ENCODE measurements at places on chromosomes 11 and 22.
A peak's percentile ranks its signal among the peaks of the same experiment; 100 is the strongest.

- no peak for DNase-seq
Measured at GRCh38 chr11:33177676-33178336, 16.5 kb upstream of the CSTF3 start.

DNA sequence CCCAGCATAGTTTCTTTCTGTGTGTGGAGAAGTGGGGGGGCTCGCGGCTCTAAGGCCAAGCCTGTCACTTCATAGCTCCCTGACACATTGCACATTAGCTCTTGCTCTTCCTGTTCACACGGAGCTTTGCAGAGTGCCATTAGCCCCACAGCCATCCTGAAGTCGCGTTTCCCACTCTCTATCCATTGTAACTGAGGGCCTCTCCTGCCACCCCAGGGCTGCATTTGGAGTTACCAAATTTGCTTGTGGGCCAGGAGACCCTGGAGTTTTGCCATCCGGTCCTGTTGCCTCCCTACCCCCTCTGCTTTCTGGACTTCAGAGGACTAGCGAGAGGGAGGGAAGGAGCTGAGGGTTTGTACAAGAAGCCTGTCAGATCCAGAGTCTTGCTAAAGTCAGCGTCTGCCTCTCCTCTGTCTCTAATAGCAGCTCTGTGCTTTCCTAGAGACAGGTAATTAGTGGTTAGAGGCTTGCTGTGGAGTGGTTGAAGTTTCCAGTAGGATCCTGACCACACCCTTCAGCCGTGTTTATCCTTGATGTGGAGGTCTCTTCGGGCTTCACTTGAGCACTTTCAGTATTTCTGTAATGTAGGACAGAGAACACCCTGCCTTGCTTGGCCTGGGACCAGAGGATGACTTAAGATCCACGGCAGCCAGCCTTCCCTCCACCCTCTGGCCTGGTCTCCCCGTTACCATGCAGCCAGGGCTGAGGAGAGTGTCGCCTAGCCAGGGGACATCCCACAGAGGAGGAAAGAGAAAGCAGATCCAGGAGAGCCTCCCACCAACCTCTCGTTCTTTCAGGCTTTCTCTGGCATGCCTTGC is 14.1 kb downstream of the DCPS start:
- no peak for DNase-seq

DNA sequence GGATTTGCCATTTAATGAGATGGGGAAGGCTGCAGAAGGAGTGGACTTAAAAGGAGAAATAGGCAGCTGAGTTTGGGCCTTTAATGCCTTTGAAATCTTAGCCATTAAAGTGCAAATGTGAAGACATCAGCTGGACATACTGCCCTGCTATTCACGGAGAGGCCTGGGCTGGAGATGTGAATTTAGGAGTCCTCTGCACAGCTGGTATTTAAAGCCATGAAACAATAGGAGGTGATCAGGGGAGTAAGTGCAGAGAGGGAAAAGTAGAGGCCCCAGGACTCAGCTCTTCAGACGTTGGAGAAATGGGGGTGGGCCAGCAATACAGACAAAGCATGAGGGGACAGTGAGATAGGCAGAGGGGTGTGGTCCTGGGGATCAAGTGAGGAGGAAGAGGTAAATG is 16.6 kb downstream of the SLC3A2 start:
- no peak for DNase-seq

DNA sequence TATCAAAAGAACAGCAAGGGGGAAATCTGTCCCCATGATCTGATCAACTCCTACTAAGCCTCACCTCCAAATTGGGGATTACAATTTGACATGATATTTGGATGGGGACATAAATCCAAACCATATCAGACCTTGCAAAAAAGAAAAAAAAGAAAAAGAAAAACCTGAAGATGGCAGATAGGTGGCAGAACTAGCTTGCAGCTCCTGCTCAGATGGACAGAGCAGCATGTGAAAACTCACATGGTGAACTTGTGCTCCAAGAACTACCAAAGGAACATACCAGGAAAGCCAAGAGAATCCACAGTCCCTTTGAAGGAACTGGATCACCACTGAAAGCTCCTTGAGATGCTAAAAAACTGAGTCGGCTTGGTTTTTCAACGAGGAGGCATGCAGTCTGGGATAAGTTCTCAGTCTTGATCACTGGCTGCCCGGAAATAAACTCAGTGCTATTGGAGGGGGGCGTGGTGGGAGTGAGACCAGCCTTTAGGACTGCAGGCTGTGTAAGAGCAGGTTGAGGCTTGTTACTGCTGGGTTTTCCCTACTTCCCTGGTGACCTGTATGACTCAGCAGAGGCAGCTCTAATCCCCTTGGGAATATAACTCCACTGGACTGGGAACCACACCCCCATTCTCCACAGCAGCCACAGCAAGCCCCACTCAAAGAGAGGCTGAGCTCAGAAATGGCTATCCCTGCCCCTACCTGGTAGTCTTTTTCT is 358.3 kb upstream of the ARHGAP42 start:
- no peak for DNase-seq

GRCh38 chr11:120714438-120714837 is 202.9 kb downstream of the GRIK4 start:
- DNase-seq, result no peak

DNA sequence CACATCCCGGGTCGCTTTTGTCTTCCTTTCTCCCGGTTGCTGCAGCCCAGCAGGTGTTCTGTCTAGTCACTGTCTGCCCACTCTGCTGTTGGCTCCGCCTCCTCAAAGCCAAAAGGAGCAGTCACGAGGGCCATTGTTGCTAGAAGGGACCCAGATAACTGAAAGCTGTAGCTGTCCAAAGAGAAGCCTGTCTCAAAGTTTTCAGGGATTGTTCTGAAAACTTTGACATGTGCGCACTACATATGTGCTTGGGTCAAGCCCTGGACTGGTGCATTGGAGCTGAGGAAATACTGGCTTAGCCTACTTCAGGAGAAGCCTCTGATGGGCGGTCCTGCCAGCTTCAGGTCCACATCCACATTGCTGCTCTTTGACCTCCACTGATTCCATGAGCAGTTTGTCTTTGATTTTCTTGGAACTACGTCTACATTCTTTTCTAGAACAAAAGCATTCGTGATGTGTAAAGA is 8.8 kb upstream of the OR2AT4 start:
- no peak for DNase-seq

DNA sequence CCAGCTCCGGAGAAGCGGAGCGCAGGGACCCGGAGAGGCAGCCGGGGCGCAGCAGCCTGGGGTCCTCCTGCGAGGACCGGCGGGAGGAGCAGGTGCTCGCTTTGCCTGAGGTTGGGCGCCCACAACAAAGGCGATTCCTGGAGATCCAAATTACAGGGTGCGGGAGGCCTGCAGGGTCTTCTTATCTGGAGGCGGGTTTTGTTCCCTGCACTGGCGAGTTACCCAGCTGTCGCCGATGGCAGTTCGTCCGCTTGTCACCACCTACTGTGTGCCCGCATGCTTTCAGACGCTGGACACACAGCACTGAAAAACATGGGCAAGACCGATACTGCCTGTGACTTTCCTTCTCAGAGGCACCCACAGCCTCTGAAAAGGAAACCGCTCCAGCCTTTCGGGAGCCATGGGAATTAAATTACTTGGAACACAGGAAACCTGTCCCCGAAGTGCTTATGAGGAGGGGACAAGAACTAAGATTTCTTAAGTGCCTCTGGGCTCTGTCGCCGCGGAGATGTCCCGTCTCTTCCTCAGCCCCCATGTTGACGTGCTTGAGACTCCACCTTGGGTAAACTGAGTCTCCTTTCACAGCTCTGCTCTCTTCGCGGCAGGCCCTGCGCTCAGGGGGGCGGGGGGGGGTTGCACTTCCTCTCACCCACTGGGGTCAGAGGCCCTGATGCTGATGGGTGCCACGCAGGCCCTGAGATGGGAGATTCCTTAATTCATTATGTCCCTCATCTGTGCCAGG is 1.3 kb upstream of the ZFTA start:
- DNase-seq, result no peak

GRCh38 chr11:36426226-36426848 is 83.7 kb downstream of the TRAF6 start:
- DNase-seq, result no peak

DNA sequence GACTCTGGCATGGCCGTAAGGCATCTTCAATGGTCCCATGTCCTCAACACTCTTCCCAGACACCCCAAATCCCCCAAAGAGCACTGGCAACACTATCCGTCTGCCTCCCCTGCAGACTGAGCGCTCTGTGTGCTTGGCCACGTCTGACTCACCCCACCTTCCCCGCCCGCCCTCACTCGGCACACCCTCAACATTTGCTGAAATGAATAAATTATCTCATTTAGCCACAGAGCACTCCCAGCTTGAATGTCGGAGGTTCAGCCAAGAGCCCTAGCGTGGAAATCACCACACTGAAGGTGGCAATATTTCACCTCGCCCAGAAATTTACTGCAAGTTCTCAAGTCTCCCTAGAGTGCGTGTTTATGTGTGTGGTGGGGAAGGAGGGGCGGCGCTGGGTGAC is 46.6 kb upstream of the TCF20 start:
- peak; percentile 55 for DNase-seq

- no peak for DNase-seq
Measured at GRCh38 chr22:23749841-23750301, 1.0 kb downstream of the ZNF70 start.

- no peak for DNase-seq
Measured at GRCh38 chr22:33812360-33812977, 107.8 kb downstream of the LARGE1 start.

- no peak for DNase-seq
Measured at GRCh38 chr22:21758091-21758864, 22.7 kb upstream of the YPEL1 start.

DNA sequence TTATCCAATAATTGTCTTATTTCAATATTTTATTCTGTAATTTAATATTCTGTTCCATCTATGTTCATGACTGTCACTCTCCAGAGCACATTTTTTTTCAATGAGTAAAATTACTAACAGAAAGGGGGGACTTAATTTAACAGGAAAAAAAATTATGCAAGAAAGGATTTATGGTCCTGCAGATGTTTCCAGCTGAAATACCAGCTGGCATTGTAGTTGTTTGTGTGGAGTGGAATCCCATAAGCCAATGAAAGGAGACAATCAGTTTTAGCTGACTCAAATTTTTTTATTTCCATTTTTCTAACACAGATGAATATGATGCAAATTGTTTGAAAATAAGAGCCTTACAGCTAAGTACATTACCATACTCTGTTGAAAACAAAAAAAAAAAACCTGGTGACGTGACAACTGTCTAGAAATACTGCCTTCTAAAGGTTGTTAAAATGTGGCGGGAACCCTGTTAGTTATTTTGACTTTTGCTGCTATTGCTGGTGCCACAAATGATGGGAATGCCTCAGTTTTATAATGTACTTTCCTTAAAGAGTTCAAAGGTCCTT is 389.1 kb downstream of the ETS1 start:
- DNase-seq, result no peak

GRCh38 chr22:35470903-35471321 is 69.7 kb upstream of the RASD2 start:
- DNase-seq, result no peak

GRCh38 chr22:42716649-42717127 is 4.0 kb downstream of the A4GALT start:
- no peak for DNase-seq

DNA sequence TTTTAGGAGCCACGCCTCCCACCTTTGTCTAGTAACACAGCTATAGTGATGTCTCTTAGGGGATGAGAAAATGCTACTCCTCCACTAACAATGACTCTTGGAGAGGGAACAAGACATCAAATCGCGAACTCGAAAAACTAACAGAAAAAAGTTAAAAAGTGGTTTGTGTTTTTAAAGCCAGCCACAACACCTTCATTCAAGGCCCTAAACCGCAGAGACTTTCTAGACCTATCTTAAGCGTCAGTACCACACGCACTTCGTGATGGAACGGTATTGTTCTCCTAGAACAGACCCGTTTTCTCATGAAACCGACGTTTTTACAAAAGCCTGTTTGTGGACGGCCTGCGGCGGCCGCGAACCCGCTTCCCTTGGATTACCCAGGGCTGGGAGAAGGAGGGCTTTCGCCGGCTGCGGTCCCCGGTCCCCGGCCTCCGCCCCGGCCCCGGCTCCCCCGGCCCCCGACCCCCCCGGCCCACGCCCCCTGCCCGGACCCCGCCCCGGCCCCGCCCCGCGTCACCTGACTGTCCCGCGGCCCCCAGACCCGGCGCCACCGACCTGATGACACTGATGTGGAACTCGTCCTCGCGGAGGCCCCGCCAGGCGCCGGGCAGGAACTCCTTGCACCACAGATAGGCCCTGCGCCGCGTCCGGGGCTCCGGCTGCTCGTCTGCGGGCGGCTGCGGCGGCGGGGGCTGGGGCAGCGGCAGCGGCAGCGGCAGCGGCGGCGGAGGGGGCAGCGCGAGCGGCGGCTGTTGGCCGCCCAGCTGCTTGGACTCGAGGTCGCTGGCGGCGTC is 718 bp downstream of the CHKA start:
- DNase-seq, result peak; percentile 26

DNA sequence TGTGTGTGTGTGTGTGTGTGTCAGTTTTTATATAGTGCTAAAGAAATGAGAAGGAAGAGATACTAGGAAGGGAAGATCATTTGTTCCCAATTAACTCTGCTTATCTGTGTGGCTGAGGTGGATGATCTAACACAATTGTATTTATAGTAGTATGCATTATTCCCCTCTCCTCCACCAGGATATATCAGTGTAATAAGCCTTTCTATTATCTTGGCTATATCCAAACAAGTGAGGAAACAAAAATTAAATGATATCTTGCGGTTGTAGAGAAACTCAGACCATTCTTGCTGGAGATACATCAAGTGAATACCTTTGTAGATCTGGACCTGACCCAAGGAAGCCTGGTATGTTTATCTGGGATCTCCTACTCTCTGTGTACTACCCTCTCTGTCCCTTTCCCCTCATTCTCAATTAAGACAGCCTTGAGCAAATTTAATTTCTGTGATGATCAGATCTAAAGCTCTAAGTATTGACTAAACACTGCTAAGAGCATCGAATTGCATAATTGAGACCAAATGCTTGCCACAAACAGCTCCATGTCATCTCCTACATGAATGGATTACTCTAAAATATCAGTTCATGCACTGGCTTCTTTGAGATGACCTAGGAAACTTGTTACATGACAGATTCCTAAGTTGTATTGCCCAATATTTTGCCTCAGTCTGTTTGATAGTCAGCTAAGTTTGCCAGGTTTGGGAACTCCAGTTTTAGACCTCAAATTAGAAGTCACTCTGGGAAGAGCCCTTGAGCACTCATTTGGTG is 185.3 kb upstream of the CTSC start:
- no peak for DNase-seq

DNA sequence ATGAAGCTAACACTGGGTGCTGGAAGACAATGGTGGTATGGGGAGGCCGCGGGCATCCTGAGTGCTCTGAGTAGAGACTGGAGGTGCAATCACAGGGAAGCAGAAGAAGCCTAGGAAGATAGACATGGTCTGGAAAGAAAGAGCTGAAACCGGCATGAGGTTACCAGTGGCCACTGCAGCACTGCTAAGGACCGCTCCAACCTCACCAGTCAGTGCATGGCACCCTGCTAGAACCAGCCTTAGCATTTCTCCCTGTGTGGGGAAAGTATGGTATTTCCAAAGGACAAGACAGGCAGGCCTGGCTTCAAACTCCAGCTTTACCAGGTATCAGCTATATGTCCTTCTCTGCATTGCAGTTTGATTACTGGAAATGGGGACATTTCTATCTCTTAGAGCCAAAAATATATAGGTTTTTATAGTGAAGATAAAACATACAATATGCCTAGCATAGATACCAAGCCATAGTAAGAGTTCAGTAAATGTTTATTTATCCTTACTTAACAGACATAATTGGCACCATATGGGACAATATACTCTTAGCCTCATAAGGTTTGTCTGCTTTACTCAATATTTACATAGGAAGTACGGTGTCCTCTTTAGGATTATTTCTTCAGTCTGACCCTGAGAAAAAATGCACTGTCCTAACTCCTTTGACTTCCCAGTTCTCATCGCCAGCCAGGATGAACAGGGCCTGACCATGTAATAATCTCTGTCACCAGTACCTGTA is 231.1 kb downstream of the TENM4 start:
- no peak for DNase-seq

- no peak for DNase-seq
Measured at GRCh38 chr11:63012430-63012829, 3.2 kb downstream of the SLC22A8 start.
